ENCODE measurements at places on chromosomes 12 and 14.

DNA sequence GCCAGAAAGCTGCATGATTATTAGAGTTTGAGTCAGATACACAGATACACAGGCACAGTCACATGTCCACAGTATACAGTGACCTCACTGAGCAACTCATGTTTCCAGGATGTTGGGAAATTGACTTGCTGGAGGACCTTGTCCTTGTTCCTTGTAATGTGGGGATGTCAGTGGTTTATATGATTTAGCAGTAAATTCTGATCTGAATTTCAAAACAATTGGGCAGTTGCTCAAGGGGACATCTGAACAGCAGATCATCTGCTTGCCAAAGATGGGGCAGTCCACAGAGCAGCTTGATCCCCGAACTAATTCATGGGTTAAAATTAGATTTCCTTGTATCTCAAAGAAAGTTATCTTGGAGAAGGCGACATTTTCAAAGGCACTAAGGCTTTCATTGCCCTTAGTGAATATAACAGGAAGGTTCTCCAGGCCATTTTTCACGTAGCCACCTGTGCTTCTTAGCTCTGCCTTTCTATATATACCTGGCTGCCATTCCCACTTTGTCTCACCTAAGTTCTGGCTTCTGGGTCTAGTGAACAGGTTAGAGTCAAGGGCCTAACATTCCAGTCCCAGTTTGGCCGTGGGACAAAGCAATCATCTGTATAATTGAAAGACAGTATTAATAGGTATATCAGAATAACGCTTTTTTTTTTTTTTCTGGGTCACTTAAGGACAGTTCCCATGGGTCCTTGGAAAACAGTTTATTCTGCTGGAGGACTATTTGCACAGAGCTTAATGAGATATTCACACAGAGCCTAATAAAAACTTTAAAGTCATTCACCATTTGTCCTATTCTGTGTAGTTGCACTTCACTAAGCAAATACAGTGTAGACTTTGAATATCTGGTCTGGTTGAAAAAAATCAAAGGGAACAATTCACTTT, 64.9 kb upstream of the STRN3 start:
- peak; percentile 88 for DNase-seq

- peak; percentile 46 for DNase-seq
Measured at GRCh38 chr12:61043838-61044237, 1216.4 kb upstream of the USP15 start.

GRCh38 chr12:10126413-10126812, 3.6 kb downstream of the CLEC7A start:
- DNase-seq, result no peak

DNA sequence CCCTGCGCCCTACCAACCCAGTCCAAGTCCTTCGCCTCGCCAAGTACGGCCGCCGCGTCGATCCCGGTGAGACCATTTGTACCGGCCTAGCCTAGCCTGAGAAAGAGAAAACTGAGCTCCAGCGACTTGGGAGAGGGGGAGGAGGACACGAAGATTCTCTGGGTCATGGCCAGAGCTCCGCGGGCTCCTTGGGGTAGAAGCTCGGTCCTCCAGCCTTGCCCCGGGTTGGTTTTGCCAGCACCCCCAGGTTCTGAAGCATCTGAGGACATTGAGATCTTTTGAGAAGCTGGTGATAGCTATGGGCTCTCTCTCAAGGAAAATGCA, 7.3 kb downstream of the LHX5 start:
- DNase-seq, result no peak

GRCh38 chr14:55200651-55201050, 9.3 kb upstream of the DLGAP5 start:
- DNase-seq, result no peak

DNA sequence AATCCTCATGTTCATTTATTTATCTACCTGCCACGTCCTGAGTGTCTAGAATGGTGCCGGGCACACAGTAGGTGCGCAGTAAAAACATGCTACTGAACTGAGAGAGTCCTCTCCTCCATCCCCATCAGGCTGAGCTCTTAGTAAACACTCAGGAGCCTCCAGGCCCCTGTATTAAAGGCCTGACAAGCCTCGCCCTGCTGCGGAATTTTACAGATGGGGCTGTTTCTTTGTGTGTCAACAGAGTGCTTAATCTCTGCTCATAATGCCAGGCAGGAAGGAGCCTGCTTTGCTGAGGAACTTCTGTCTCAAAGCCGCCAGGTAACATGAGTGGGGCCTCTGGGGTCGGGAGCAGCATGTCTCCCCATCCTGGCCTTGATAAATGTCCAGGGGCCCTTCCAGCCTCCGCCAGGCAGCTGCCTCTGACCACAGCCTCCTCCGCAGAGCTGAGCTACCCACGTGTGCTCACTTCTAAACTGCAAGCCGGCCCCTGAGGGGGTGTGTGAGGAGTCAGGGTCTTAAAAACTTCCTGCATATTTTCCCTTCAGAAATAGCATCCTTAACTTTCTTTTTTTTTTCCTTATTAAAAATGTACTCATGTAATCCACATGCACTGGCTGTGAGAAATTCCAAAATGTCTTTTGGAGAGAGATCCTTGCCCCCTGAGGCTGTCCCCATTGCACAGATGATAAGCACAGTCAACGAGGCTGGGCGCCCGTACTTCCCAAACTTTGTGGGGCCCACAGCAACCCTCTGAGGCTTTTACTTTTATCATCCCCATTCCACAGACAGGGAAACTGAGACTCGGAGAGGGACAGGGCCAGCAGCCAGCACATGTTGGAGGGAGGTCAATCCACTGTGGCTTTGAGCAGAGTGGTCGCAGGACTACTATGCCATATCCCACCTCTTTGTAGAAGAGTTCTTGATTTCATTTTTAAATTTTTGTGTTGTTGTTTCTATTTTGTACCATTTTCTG, 116.0 kb upstream of the NCOR2 start:
- peak; percentile 59 for DNase-seq

GRCh38 chr14:33691907-33692306, 259.0 kb downstream of the EGLN3 start:
- DNase-seq, result peak; percentile 72

GRCh38 chr12:116885491-116885890, 4.2 kb upstream of the HRK start:
- DNase-seq, result no peak

- no peak for DNase-seq
Measured at GRCh38 chr14:61076556-61076955, 95.5 kb downstream of the SLC38A6 start.

DNA sequence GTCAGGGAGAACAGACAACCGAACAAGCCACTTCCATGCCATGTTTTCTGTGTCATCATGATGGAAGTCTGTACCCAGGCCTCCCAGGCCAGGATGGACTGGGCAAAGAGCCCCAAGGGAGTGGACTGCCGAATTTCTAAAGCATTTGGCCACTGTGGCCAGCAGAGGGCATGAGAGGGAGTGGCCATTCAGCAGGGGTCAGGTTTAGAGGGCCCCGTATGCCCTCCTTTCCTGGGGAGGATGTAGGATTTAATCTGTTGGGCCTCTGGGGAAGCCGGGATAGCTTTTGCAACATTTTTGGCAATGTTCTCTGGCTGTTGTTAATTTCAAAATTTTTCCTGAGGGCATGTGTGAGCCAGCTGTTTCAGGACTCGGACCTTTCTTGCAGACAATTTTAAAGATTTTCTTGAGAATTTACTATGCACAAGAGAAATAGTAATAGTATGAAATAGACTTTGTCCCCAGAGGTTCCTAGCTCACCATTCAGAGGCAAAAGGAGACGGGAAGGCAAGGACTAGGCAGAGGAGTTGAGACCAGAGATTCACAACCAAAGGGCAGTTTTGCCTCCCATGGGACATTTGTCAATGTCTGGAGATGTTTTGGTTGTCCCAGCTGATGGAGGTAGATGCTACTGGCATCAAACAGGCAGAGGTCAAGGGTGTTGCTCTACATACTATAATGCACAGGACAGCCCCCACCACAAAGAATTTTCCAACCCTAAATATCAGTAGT, 18.0 kb downstream of the ACACB start:
- DNase-seq, result peak; percentile 3

- DNase-seq, result no peak
Measured at GRCh38 chr14:34643361-34643760, 13.4 kb upstream of the SNX6 start.

- no peak for DNase-seq
Measured at GRCh38 chr14:95137804-95138167, 19.5 kb downstream of the DICER1 start.

- DNase-seq, result no peak
Measured at GRCh38 chr14:105150368-105151083, 18.1 kb downstream of the JAG2 start.

DNA sequence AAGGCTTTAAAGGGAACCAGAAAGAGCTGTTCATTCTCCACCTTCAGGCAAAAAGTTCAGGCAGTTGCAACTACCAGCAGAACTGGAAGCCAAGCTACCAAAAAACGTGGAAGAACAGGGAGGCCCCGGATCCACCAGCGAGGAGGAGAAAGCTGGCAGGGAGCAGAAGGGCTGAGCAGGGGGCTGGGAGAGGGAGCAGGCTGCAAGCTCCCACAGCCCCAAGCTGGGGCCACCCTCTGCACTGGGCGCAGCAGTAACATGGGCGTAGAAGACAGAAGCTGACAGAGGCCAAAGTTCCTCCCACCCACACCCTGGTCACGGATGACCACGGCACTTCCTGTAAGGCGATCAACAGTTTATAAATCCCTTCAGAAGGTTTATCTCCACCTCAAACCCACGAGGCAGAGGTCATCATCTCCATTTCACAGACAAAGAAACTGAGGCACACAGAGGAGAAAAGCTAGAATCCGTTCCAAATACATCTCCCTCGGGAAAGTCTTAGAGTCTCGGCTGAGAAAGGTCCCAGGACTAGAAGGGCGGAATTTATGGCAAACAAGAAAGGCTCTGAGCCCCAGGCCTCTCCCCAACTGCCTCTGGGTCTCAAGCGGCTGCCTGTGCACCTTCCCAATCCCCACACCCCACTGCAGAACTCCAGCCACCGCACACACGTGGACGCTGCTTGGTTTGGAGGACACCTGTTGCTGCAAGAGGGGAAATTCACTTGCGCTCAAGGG, 1.8 kb downstream of the CCDC85C start:
- DNase-seq, result no peak

DNA sequence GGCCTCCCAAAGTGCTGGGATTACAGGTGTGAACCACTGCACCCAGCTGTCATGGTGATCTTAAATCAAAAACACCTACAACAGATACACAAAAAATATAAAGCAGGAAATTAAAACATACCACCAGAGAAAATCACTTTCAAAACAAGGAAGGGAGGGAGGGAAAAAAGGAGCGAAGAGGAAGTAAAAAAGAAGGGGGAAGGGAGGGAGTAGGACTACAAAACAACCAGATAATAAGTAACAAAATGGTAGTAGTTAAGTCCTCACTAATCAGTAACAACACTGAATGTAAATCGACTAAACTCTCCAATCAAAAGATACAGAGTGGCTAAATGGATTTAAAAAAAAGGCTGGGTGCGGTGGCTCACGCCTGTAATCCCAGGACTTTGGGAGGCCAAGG, 89.0 kb downstream of the SH2B3 start:
- no peak for DNase-seq

GRCh38 chr12:60394665-60395064, 798.8 kb downstream of the SLC16A7 start:
- peak; percentile 79 for DNase-seq

GRCh38 chr14:94045563-94046345, 19.6 kb downstream of the OTUB2 start:
- no peak for DNase-seq

DNA sequence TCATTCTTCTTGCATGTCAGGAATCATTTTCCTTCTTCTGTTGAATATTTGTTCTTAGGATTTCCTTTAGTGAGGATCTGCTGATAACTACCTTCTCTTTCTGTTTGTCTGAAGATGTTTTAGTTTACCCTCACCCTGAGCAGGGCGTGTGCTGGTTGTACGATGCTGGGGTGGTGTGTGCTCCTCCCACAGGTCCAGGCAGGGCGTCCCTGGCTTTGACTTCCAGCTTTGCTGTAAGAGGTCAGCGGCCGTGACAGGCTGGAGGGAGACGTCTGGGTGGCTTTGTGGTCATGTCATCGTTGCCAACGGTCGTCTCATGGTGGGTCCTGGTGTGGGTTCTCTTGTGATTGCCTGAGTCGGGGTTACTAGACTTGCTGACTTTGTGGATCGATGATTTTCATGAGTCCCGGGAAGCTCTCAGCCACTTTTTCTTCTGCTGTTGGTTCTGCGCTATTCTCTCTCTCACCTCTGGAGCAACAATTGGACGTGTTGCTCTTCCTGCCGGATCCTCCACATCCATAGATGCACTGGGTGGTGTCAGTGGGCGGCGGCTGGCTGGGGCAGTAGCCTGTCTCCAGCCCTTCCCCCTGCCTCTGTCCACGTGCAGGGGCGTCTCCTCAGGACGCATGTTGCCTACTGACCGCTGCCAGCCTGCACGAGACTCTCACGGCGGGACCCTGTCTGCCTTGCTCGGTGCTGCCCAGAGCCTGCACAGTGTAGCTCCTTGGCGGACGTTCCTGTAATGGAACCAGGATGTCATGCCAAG, 8.4 kb downstream of the PACS2 start:
- DNase-seq, result no peak

DNA sequence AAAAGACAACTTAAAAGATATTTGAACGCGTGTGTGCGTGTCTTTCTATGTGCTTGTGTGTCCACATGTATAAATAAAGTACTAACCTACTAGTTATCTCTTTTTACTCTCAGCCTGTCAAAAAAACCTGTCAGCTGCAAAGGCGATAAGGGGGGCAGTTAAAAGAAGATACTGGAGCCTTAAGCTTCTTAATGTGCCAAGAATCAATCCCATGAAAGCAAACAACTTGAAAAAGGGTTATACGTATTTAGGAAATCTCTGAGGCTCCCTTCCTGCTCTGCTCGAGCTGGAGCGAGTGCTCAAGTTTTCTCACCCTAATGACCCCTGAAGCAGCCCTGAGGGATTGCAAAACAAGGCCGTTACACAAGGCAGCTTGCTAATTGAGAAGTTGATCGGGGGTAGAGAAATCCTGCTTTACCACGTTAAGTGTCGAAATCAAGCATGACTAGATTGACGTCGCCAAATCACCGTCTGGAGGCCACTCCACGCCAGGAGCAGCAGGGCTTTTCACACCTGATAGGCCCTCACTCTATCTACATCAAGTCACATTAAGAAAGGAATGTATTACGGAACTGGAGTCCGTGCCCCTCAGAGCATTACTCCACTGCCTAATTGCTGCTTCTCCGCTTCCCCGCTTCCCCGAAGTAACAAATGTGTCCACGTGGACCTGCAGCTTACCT, 32.4 kb downstream of the LMO3 start:
- no peak for DNase-seq

DNA sequence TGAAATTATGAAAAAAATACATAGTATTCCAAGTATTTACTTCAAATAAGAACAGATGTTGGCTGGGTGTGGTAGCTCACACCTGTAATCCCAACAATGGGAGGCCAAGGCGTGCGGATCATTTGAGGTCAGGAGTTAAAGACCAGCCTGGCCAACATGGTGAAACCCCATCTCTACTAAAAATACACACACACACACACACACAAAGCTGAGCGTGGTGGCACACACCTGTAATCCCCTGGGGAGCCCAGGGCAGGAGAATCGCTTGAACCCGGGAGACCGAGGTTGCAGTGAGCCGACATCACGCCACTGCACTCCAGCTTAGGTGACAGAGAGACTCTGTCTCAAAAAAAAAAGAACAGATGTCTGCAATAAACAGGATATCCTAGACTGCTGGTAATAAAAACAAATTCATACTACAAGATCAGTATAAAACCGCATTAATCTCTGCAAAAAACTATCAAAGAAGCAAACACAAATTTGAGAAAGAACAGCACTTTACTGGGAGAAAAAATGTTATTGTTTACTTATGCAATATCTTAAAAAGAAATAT, 23.8 kb downstream of the EEA1 start:
- DNase-seq, result no peak

Data from mammary epithelial cell (primary cell).